ENCODE measurements at places on chromosomes 11 and 22. TPM values are rescaled to one million over a fixed set of nuclear protein-coding genes. Genes with fewer than 3 reads are reported as not detected.

- DNase-seq = no peak
Observed at GRCh38 chr11:34216706-34217105, 111.3 kb downstream of the NAT10 start.

GRCh38 chr11:94673386-94673785, 94.8 kb upstream of the AMOTL1 start:
- no peak for DNase-seq

GRCh38 chr22:48092866-48093265, 1330.4 kb downstream of the TBC1D22A start:
- DNase-seq = no peak

- no peak for DNase-seq
Observed at GRCh38 chr22:17870407-17870806, 96.1 kb upstream of the BID start.

DNA sequence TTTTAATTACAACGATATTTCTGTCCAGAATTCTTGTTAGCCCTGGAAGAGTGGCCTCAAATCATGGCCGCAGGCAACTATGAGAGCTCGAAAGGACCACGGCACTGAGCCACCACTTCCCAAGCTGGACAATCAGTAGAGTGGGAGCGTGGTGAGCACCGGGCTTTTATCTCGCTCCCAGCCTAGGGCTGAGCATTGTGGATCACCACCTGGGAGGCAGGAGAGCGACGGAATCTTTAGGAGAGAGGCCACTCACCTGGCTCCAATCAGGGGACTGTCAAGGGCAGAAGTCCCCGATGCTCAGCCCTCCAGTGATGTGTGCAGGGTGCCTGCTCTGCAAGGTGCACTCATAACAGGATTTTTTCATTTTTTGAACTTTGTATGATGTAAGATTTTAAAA, 377.1 kb upstream of the B3GAT1 start:
- no peak for DNase-seq

DNA sequence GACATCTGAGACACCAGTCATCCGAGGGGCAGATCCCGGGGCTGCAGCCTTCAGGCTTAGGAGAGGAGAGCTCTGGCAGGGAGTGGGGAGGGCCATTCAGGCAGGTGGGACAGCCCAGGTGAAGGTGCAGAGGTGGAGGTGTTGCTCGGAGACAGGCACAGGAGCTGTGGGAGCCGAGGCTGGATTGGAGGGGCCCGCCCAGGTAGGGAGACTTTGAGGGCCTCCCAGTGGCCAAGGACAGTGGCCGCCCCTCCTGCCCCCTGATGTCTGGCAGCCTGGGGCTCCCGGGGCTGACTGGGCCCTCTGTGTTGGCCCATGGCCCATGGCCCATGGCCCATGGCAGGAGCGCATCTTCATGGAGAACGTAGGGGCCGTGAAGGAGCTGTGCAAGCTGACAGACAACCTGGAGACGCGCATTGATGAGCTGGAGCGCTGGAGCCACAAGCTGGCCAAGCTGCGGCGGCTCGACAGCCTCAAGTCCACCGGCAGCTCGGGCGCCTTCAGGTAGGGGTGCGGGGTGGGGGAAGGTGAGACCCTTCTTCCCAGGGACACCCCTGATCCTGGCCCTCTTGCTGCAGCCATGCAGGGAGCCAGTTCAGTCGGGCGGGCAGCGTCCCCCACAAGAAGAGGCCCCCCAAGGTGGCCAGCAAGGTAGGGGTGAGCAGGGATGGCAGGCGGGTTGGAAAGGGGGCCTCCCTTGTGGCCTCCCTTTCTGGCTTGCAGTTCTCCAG, 13.3 kb downstream of the TMEM258 start:
- DNase-seq = no peak

- DNase-seq = no peak
Observed at GRCh38 chr22:23166042-23166831, 14.1 kb upstream of the BCR start.

DNA sequence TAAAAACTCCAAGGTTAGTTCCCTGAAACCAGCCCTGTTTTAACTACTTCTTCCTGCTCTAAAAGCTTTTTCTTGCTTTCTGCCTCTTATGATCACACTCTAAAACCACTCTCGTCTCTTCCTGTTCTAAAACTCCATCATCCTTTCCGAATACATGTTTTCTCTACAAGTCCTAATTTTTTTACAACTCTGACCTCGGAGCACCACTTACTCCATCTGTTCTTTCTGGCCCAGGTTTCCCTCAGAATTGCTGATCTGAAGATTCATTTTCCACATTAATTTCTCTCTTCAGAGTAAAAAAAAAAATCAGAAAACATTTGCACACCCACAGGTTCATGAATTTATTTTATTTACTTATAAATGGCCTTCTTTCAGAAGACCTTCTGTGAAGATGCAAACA, 265.7 kb upstream of the CADM1 start:
- DNase-seq = no peak

GRCh38 chr22:31486951-31487350, 2.7 kb downstream of the EIF4ENIF1 start:
- DNase-seq = no peak

GRCh38 chr11:316891-317301, 3.1 kb downstream of the IFITM1 start:
- no peak for DNase-seq

GRCh38 chr11:27216270-27217149, 146.5 kb downstream of the CCDC34 start:
- DNase-seq = peak; percentile 65

GRCh38 chr11:11171854-11172253, 181.2 kb downstream of the CSNK2A3 start:
- DNase-seq = peak; percentile 9

GRCh38 chr11:9069256-9069655, 22.1 kb downstream of the SCUBE2 start:
- DNase-seq = no peak

DNA sequence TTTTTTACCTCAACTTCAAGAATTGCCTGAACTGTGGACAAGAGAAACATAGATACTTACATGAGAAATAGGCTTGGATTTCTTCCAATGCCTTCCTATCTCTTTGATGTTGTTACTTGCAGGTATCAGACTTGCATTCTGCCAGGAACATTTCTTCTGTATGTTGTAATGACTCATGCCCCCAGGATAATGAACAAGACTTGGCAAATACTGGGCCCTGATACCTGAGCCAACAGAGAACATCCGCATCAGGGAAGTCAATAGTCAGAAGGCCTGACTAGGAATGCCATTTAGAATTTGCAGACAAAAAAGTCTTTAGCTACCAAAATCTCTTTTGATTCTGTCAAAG, 273.7 kb upstream of the KIRREL3 start:
- DNase-seq = no peak

DNA sequence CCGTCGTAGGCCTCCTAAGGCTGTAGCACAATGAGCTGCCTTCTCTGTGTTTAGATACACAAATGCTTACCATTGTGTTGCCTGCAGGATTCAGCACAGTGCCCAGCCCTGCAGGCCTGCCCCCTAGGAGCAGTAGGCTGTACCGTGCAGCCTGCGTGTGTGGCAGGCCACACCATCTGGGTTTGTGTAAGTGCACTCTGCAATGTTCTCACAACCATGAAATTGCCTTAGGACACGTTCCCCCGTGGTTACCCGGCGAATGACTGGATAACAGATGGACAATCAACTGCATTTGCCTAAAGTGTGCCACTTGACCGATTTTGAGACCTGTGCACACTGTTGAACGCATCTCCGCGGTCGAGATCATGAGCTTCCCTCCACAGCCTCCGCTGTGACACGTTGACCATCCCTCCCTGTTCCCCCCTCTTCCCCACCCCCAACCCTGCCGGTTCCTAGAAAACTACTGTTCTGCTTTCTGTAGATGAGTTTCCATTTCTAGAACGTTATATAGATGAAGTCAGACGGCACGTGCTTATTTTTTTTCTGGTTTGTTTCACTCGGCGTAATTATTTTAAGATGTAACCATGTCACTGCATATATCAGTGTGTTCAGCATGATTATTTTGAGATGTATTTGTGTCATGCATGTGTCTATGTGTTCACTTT, 22.2 kb upstream of the CTSD start:
- no peak for DNase-seq

DNA sequence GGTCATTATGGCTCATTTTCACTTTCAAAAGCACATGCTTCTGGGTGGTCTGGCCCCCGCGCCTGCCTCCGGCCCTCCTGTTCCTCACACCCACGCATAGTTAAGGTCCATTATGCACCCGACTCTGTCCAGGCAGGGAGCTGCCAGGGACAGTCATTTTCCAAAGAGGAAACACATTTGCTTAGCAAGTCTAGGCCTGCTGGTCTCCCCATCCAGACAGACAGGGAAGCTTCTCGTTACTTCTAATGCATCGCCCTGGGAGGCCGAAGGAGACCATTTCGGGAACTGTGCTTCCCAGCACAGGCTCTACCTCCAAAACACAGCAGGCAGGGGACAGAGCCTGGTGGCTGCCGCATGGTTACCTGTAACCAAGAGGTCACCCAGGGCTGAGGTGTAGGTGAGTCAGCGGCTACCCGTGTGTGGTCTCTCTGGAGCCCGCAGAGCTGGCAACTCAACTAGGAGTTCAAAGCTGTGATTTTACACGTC, 87.1 kb upstream of the SHANK2 start:
- DNase-seq = no peak

- no peak for DNase-seq
Observed at GRCh38 chr11:117121176-117121575, 22.9 kb upstream of the PAFAH1B2 start.

DNA sequence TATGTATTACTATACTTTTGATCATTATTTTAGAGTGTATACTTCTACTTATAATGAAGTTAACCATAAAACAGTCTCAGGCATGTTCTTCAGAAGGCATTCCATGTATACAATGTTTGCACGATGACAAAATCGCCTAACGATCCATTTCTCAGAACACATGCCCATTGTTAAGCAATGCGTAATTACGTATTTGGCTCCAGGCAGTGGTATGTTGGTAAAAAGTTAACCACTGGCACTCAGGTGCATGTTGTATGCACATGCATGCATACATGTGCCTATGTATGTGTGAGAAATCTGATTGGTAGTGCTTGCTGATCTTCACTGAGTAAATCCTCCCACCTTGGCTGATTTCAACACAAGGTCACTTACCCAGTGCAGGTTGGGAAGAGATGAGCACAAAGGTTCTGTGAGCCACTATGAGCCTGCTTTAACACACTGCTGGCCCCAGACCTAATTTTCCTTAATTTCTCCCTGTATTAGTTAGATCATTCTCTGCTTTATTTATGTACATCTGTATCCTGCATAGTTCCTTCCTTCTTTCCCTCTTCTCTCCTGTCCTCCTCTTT, 164.6 kb downstream of the ARHGAP42 start:
- DNase-seq = no peak

GRCh38 chr11:31535479-31535878, 25.9 kb downstream of the ELP4 start:
- no peak for DNase-seq

GRCh38 chr11:115493905-115494304, 10.3 kb downstream of the CADM1 start:
- DNase-seq = no peak

GRCh38 chr22:41917903-41918791, 3.3 kb upstream of the SHISA8 start:
- peak; percentile 47 for DNase-seq

DNA sequence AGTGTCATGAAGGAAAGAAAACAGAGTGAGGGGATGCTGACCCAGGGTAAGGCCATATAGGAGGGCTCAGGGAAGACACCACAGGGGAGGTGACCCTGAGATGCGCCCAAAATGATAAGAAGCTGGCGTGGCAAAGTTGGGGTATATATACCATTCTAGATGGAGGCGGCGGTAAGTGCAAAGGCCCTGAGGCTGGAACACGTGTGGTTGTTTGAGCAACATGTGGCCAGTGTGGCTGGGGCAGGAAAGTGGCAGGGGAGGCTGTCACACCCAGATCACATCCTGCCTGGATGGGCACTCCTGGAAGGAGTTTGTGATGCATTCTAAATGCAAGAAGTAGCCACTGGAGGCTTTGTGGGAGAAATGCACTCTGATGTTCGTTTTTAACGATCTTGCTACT, 70.2 kb downstream of the CYTH4 start:
- DNase-seq = no peak

- no peak for DNase-seq
Observed at GRCh38 chr11:123580137-123580536, 74.3 kb downstream of the SCN3B start.

DNA sequence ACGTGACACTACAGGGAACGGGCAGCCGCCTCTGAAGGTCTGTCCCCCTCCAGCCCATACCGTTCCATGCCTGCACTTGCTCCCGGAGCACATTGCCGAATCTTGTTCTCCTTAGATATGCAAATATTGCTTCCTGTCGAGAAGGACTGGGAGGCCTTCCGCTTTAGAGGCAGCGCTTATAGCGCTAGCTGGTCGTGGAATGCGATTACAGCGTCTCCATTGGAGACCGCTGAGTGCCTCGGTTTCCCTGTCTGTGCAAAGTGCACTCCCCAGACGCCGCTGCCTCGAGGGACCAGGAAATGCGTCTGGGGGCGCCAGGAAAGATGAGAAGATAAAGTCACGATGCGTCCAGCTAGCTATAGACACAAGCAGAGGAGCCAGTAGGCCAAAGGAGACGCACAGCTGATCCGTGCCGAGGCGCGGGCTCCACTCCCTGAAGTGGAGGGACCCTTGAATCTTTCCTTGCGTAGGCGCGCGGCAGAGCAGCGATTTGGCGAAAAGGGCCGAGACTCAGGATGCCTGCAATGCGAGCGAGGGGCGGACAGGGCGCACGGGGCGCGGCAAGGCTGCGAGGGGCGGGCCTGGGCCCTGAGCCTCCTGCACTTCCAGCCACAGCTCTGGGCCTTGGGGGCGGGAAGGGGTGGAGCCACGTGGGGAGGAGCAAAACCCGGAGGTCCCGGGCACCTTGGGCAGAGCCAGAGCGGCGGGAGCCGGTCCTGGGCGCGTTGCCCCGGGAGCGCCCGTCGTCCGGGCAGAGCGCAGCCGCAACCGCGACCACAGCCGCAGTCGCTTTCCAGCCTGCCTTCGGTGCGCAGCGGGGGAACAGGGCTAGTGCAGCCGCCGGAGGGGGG, at the start of gene RASSF10:
Gene RASSF10, plus strand, starts transcription at position 692 of the 851 bp plus-strand sequence. CDS start 261 bp downstream, outside the sequence.
- no peak for DNase-seq

- no peak for DNase-seq
Observed at GRCh38 chr11:11543656-11544055, 78.1 kb downstream of the GALNT18 start.

Gene OR10A2
- total RNA-seq = not detected

Gene TUB
- 6.0 TPM for total RNA-seq

Gene C1QTNF5
- not detected for total RNA-seq

Gene PIH1D2
- 3.3 TPM for total RNA-seq

Gene GRIA4
- total RNA-seq = 0.05 TPM

Gene FAM180B
- not detected for total RNA-seq

Gene ZNF214
- total RNA-seq = 2.3 TPM

Gene OR52E8
- not detected for total RNA-seq

Gene TRMU
- total RNA-seq = 20.6 TPM

Gene BTG4
- total RNA-seq = 0.12 TPM

Gene TRIM48
- not detected for total RNA-seq

Gene SLC22A12
- total RNA-seq = not detected

Gene MMP13
- 4.2 TPM for total RNA-seq

Gene CAT
- 71.1 TPM for total RNA-seq

Gene YPEL4
- 0.60 TPM for total RNA-seq

Gene GTSE1
- 13.7 TPM for total RNA-seq

Gene GGTLC2
- total RNA-seq = not detected

Gene CHRM4
- total RNA-seq = 5.5 TPM
